ENCODE measurements at places on chromosomes 16 and 17.
A peak's percentile ranks its signal among the peaks of the same experiment; 100 is the strongest.

DNA sequence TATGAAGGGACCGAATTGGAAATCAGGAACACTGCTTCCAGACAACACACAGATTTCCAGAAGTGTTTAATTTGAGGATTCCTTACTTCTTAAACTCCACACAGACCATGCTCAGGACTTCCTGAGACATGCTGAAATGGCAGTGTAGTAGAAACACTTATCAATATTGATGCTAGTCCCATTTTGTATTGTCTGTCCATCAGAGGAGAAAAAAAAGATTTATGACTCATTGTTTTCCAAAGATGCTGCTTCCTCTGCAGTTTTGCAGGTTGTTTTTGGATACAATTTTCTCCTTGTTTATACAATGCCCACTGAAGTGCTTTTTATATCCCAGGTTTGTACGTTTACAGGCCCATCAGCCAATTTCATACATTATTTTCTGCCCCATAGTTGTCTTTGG, 68.3 kb upstream of the TANC2 start:
- DNase-seq: no peak

DNA sequence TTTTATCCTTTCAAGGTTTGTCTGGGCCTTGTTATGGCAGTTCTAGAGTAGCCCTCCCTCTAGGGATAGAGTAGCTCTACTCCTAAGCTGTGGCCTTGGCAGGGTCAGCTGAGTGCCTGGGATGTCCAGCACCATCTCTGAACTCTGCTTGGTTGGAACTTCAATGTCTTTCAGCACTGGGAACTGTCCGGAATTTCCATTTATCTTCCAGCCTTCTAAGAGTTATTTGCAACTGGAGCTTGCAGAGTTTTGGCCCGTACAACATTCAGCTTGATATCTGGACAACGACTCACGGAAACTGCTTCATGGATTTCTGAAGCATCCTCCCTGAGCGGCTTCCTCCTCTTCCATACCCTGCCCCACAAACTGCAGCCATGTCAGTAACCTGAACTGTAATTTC, 22.9 kb downstream of the MMD start:
- DNase-seq: no peak

DNA sequence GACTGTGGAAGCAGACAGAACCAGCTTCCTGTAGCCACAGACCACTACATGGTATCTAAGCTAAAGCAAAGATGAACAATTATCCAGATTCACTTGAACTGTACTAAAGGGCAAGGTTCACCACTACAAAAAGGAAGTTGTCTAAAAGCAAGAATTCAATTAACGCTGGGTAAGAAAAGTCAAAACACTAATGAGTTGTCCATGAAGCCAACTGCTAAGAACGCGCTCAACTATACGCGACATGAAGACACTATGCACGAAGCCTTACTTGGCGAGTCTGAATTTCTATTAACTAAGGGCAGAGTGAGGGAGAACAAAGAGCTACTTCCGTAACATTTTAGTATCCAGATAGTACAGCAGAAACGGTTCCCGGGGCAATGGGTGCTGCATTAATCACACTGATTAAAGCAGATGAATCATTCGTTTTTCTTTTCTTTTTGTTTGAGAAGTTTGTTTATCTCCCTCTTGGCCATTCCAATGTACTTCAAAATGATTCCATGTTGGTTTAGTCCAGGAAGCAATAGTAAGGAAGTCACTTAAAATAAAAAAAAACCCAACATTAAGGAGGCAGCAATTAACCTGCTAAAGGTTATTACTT, 2.8 kb upstream of the RPS15A start:
- no peak for DNase-seq

DNA sequence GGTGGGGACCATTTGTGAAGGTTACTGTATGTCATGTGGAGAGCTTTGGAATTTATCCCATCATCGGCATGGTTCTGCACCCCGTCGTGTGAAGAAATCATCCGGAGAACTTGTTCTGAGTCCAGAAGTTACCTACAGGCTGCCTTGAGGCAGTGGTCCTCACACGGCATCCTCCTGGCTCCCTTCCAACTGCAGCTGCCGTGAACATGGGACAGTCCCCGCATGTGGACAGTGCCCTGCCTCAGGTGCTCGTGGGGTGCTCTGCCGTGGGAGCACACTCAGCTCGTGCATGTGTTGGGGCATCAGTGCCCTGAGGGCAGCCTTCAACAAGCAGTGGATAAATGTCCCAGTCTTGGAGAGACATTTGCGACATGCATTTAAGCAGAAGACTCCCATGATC, 188.7 kb downstream of the KATNIP start:
- DNase-seq: no peak

DNA sequence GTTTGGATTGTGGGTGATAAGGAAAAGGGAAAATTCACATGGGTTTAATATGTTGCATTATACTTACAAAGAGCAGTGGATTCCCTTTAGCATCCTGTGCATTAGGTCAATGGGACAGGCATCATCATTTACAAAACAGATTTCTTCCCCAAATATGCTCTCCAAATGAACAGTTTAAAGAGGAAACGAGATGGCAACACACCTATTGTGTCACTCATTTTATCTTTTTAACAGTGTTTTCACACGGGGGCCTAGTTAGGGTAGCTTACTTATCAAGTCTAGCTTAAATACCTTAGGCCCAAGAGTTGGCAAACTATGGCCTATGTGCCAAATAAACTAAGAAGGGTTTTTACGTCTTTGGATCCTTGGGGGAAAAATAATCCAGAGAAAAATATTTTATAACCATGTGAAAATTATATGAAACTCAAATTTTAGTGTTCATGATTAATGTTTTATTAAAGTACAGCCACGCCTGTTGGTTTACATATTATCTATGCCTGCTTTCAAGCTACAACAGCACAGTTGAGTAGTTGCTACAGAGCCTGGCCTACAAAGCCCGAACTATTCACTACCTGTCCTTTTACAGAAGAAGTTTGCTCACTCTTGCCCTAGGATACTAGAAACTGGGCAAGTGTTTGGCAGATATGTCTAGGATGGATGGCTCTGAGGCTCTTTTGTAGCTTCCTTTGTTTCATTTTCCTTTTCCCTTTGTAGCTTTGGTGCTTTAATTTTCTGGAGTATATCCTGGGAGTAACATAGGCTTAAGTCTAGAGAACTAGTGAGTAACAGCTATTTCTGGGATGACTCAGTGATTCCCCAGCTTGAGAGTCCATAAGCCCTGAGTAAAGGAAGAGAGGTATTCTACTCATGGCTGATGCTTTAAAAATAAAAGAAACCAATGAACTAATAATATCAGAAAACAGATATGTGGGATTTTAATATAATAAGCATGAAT, 12.4 kb downstream of the NUP93 start:
- DNase-seq: no peak

- DNase-seq: no peak
Observed at GRCh38 chr16:83742124-83742899, 65.5 kb upstream of the HSBP1 start.

DNA sequence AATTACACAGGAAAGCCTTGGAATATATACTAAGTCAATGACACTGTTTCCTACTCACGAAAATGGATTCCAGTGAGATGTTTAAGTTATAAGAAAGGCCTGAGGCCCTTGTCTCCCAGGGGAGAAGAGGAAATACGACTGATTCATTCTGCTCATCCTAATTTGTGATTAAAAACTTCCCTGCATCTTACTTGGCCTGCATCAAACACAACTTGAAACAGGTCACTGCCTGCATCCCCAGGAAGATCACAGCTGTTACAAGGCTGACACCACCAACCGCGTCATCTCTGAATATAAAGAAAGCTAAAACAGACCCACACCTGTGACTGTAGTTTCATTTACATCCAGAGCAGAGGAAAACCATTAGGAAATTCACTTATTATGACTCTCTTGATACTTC, 121.9 kb downstream of the DNAH3 start:
- DNase-seq: no peak

DNA sequence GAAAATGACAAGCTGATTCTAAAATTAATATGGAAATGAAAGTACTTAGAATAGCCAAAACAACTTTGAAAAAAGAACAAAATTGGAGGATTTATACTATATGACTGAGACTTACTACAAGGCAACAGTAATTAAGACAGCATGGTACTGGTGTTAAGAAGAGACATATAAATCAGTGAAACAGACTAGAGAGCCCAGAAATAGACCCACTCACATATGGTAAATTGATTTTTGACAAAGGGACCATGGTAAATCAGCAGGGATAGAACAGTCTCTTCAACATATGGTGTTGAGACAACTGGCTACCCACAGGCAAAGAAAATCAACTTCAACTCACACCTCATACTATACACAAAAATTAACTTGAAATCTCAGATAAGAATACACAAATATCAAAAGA, 12.9 kb downstream of the CMC2 start:
- DNase-seq: no peak

- peak; percentile 90 for DNase-seq
Observed at GRCh38 chr17:18246880-18247612, 11.5 kb downstream of the FLII start.

GRCh38 chr17:35171834-35172233, 22.4 kb downstream of the SLC35G3 start:
- no peak for DNase-seq

DNA sequence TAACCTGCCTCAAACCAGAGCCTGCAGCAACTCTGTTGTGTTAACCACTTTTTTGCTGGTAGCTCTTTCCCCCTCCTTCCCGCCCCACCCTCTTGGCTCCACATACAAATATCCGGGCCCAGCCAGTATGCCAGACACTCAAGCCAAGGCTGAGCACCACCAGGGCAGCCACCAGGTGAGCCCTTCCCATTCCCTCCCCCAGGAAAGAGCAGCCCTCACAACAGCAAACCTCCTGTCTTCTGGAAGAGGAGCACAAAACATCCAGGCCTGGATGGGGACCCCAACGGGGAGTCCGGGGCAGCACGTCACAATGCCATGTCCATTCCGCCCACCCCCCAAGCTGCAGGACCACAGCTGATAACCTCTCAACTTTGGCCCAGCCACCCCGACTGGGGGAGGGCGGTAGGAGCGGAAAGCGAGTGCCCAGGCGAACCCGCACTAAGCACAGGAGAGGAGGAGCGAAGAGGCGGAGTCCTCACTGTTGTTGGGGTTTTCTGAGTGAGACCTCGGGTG, 757 bp downstream of the ORMDL3 start:
- no peak for DNase-seq
